ENCODE measurements at places on chromosomes 11 and 22.

GRCh38 chr11:19409307-19409706, 168.6 kb upstream of the E2F8 start:
- DNase-seq = no peak

DNA sequence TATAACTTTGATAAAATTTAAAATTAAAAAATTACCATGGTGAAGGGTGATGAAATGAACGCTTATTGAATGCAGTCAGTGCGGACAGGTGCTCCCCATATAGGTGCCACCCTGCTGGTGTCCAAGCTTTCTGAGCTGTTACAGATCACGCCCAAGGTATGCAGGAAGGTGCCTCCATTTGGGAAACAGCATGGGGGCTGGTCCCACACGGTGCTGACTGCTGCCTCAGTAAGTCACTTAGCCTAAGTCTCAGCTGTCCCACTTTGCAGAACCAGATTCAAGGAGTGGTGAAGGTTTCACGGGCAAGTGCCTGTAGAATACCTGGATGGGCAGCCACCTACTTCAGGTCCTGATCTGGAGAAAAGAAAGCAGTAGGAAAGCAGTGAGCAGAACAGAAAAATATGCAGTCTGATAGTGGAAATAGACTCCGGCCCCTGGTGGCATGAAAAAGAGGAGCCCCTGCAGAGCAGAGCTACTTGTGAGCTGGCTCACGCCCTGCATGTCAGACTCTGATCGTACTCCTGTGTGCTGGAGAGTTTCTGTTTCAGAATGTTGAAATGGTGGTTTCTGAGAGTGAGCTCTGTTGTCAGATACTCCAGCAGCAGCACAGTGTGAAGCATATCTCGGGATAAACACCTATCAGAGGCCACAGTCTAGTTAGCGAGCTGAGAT, 33.2 kb downstream of the ADORA2A start:
- no peak for DNase-seq

- DNase-seq = no peak
Measured at GRCh38 chr22:19989725-19990067, 26.9 kb downstream of the ARVCF start.

- DNase-seq = no peak
Measured at GRCh38 chr11:27619763-27620335, 80.4 kb downstream of the BDNF start.

- DNase-seq = no peak
Measured at GRCh38 chr22:38106814-38107578, 3.5 kb downstream of the BAIAP2L2 start.

GRCh38 chr11:61023966-61024295, 52.5 kb downstream of the CD6 start:
- DNase-seq = no peak

DNA sequence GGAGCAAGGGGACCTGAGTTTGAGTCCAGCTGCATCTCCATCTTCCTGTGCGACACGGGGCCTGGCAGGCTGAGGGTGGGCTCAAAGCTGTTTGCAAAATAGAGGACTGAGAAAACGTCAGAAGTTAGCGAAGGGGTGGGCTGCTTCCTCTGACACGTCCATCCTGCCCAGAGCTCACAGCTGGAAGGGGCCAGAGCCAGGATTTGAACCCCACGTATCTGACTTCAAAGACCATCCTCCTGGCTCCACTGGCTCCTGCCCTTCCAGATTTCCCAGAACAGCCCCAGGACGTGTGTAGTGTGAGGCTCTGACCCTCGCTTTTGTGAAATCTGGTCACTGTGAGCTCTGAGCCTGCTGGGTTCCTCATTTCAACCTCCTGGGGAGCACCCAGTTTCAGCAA, 56.3 kb downstream of the CD82 start:
- no peak for DNase-seq

DNA sequence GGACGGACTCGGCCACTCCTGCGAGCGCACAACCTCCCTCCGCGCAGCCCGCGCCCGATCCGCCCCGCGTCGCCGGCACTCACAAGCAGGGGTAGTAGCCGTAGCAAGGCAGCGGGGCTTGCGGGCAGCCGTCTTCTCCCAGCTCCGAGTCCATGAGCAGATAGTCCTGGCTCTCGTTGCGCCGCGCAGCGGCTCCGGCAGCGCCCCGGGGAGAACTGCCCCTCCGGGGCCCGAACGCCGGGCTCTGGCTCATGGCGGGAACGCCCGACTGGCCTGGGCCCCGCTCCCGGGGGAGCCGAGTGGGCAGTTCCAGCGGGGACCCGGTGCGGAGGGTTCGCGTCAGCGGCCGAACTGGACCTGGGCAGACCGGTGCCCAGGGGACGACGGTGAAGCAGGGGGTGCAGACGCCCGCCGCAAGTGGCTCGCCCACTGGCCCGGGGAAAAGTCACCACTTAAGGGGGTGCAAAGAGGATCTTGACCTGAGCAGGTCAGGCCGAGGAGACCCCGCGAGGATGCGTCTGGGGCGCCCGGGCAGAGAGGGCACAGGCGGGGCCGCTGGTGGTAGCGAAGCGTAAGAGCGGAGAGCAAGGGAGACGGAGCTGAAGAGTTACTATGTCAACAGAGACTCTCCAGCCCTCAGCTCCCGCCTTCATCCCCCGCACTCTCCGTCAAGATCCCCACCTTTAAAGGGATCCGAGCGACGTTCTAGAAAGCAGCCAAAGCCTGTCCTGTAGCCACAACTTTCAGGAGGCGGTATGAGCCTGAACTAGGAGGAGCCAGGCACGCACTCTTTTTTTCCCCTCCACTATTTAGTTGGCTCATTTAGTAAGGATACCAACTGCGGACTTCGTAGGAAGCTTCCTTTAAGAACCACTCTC, at the start of gene TRPC6:
Gene TRPC6 (minus strand): TSS at position 757 of the 878 bp plus-strand sequence. CDS start 504 bp downstream, at position 253.
- DNase-seq = no peak

DNA sequence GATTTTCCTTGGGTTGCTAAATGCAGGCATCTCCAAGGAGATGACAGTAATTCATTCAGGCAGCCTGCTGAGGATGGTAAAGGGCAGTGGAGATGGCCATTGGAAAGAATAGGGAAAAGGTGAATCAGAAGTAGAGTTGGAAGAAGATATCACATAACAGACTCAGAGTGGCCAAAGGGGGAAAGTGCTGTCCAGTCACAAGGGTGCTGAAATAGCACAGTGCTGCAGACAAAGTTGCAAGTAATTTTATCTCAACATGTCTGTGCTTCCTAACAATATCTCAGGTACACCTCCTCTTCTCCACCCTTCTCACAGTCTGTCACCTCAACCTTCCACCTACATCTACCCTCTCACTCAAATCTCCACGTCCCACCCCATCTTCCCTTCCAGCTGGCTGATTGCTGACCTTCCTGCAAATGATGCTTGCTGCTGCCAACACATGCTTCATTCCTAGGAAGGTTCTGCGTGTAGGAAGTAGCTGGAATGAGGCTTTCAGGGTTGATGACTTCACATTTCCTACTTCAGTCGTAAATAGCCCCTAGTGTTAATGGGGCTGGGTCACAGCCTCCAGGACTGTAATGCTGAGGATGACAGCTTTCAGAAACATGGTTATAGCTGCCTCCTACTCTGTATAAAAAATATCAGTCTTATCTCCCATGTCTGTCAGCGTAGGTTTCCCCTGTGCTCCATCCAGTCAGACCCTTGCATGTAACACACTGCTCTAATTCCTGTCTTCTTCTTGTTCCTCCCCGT, 123.9 kb downstream of the CTNND1 start:
- no peak for DNase-seq

GRCh38 chr11:73367482-73368024, 8.6 kb upstream of the RELT start:
- peak; percentile 14 for DNase-seq

DNA sequence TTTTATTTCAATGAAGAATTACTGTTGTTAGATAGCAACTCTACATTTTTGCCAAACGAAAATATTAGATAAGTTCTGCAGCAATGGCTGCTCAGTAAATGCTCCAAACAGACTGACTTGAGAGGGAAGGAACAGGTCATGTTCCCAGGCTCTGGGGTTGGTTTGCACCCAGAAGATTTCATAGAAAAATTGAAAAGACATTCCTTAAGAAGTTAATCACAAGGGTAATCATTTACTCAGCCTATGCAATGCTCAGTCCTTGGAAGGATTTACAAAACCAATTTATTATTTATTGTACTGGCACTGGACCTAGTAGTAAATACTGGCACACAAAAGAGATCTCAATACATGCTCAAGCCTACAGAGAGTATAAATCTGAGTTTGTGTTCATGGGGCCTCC, 179.1 kb upstream of the MTNR1B start:
- DNase-seq = no peak

GRCh38 chr11:100980156-100980555, 149.5 kb downstream of the PGR start:
- no peak for DNase-seq

- no peak for DNase-seq
Measured at GRCh38 chr11:128420951-128421350, 166.4 kb downstream of the ETS1 start.

DNA sequence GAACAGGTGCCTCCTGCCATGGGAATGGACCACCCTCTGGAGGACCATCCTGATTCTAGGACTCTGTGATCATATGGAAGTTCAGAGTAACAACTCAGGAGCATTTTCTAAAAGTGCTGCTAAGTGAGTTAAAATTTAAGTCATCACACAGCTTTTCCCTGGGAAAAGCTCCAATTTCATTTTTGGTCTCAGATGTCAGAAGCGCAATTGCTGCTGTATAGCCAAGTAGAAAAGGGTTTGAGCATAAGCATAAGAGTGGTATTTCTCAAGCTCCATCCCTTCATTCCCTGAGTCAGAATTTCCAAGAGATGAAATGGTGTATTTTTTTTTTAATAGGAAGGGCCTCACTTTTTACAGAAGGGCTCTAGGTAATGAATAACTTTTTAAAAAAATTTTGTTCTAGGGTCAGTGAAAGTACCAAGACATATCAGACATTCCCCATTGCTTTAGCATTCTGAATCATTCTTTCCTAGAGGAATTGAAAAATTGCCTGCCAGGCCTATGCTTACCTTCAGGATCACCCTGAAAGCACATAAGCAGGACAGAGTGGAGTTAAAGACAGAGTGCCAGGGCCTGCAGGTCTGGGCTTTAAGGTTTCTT, 564.5 kb upstream of the ISX start:
- no peak for DNase-seq

DNA sequence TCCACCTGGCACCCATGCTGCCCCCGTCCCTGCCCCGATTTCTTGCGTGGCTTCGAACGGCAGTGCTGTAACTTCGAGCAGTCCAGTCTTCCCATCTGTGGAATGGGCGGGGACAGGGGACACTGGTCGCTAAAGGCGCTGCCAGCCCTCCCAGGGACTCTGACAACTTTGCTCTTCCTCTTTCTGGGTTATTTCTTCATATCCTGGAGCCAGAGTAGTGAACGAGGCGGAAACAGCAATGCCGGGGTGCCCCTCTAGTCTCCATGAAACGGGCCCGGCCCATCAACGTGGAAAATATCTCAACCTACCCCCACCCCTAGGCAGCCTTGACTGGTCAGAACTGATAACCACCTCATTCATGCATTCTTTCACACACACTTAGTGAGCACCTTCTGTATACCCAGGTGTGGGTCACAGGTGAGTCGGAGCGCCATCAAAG, 42.8 kb downstream of the TRIOBP start:
- no peak for DNase-seq

DNA sequence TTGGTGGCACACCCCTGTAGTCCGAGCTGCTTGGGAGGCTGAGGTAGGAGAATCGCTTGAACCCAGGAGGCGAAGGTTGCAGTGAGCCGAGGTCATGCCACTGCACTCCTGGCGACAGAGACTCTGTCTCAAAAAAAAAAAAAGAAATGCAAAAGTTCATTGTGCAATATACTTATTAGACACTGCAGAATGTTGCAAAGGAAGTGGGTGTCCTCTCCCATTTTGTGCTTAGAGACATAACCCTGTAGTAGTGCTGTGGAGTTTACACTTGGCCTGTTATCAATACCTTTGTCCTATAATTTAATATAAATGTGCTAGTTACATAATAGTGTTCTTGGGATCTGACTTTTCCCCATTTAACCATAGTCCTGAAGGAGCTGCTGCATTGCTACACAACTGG, 9.4 kb downstream of the BCL2L13 start:
- DNase-seq = no peak

- no peak for DNase-seq
Measured at GRCh38 chr11:19805827-19806226, 93.2 kb downstream of the NAV2 start.

DNA sequence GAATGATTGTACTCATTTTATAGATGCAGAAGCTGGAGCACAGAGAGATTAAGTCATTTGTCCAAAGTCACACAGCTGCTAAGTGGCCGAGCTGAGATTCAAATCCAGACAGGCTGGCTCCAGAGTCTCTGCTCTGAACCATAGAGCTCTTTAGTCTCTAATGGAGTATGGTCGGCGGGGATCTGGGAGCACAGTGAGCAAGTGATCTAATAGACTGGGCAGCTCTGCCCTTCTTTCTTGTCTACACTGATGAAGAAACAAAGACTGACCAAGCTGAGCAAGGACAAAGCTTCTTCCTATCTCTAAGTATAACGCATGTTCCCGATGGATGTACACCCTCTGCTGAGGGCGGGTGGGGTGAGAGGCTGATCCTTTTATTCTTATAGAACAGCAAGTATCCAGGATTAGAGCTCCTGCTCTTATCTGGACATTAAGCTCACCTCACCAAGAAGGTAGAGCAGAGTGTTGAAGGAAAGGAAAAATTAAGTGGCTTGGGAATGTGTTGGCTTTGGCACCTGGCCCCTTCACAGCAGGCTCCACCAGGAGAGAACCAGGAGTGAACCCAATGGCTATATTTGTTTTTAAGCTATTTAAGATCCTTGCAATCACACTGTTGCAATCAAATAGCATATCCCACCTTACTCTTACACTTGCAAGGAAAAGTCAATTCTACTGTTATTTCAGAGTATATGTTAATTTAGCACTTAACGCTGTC, 68.7 kb downstream of the ETS1 start:
- DNase-seq = peak; percentile 35

- no peak for DNase-seq
Measured at GRCh38 chr22:37186997-37187522, 987 bp downstream of the C1QTNF6 start.

DNA sequence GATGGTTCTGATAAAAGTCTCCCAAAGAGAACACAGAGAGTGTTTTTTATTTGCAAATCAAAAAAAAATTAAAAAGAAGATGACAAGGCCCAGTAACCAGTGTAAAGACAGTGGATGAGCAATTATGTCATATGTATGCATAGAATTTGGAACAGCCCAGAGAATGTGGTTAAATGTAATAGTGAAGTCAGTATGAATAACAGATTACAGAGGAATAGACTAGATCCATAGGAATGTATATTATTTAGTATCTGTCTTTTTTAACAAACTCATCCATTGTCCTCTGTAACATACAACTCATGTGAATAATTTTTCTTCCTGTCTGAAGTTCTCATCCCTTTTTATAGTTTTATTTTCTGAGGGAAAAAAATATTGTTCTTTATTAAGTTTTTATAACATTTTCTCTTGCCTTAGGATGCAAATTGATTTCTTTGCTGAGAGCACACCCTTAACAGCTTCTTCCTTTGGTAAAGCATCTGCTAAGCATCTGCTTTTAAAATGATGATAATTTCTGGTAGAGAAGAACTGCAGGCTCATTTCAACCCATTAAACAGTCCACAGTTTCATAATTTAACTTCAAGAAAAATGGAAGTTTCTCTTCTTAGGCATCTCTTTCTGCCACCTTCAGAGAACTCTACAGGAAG, 266.5 kb upstream of the MTNR1B start:
- DNase-seq = no peak

Data from CD4-positive, alpha-beta T cell treated with Interleukin-17A for 4 hours (primary cell).